ENCODE measurements at places on chromosomes 3 and 15. TPM values are rescaled to one million over a fixed set of nuclear protein-coding genes. Genes with fewer than 3 reads are reported as not detected.

The CFAP100 gene
- not detected for total RNA-seq

The LYZL4 gene
- not detected for total RNA-seq

The SMAD6 gene
- total RNA-seq = 18.4 TPM

The C3orf33 gene
- total RNA-seq = 6.7 TPM

The EXD1 gene
- total RNA-seq = not detected

The MLF1 gene
- 23.2 TPM for total RNA-seq

The LSMEM2 gene
- not detected for total RNA-seq

The GOLGA8J gene
- total RNA-seq = not detected

The HTR3E gene
- total RNA-seq = not detected

The ZBBX gene
- total RNA-seq = not detected

The CYP8B1 gene
- not detected for total RNA-seq

The KNG1 gene
- not detected for total RNA-seq

The RPP14 gene
- total RNA-seq = 11.5 TPM

The ZNF592 gene
- total RNA-seq = 23.0 TPM

The RFTN1 gene
- total RNA-seq = 3.3 TPM

The NR2E3 gene
- 0.18 TPM for total RNA-seq

The SEMA5B gene
- total RNA-seq = 0.45 TPM

The B4GALT4 gene
- 112 TPM for total RNA-seq

The MAP6D1 gene
- 5.9 TPM for total RNA-seq

The SOX14 gene
- not detected for total RNA-seq

The ERICH6 gene
- 0.07 TPM for total RNA-seq

All from A549 treated with DMSO at 1 μM for 4 hours (cell line).